Small intestine (tissue), 16 donors: ENCODE measurements at places on chromosomes 4 and X.

GRCh38 chr4:16224264-16225166, 1.8 kb downstream of the TAPT1 start:
- DNase-seq = peak; percentile 7

GRCh38 chr4:186829097-186829496, 105.4 kb upstream of the FAT1 start:
- DNase-seq = no peak

- DNase-seq = peak; percentile 74
Measured at GRCh38 chrX:52574416-52575275, 57.8 kb upstream of the XAGE1B start.

DNA sequence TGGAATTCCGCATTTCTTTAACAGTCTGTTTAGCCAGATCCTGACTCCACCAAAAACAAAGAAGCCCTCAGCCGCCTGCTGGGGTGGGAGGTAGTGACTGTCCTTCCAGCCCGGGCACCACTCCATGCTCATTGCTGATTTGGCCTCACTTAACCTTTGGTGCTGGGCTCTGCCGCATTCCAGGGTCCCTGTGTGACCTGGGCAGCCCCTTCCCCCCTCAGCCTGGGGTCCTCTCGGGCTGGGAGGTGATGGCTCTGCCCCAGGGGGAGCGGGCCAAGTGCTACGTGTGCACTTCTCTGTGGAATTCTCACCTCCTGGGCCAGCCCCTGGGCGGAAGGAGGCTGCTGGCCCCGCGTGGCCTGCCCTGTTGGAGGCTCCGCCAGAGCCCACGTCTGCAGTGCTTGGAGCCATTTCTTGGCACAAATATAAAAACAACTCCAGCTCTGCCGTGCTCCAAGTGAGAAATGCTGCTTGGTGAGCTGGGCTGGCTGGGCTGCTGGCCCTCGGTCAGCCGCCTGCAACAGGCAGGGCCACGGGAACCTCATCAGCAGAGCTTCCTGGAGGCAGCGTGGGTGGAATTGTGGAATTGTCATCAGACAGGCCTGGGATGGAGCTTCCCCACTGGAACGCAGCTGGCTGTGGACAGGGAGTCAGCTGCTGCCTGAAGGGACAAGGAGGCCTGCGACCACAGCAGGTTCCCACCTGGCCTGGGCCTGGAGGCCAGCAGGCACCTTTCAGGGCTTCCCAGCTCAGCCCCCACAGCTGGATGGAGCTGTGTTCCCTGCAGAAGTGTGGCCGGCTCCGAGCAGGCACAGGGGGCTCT, 66.0 kb downstream of the TRMT44 start:
- no peak for DNase-seq

- peak; percentile 6 for DNase-seq
Measured at GRCh38 chr4:89404530-89404929, 96.9 kb upstream of the GPRIN3 start.

DNA sequence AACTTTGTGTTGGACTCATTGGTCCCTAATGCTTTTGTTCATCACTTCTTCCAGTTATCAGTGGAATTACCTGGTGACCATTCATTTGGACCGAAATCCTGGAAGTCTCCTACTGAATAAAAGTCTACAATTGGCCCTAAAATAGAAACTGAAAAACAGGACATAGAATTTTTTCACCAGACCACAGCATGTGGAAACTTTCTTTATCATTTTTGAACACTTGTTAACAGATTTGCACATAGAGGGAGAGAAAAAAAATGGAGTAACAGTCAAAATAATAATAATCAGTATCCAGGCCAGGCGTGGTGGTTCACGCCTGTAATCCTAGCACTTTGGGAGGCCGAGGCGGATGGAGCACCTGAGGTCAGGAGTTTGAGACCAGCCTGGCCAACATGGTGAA, 7.1 kb downstream of the EPGN start:
- DNase-seq = no peak

DNA sequence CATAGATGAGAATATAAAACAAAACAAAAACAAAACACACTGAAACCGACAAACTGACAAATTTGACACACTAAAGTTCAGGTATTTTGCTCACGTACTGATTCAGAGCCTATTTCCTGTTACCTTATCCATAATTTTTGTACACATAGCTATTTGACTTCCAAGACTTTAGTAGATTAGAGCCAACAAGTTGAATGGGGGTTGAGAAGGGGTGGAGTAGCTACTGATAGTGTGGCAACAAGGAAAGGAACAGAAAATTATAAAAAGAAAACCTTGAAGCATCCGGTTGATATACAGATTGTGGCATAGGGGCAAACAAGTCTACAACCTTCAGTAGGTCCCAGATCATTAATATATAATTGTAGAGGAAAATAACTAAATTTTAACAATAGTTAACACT, 92.3 kb upstream of the RASGEF1B start:
- DNase-seq = no peak

- DNase-seq = peak; percentile 90
Measured at GRCh38 chr4:154692304-154692818, 51.4 kb upstream of the LRAT start.

- no peak for DNase-seq
Measured at GRCh38 chrX:8323356-8323755, 141.3 kb upstream of the VCX3B start.

DNA sequence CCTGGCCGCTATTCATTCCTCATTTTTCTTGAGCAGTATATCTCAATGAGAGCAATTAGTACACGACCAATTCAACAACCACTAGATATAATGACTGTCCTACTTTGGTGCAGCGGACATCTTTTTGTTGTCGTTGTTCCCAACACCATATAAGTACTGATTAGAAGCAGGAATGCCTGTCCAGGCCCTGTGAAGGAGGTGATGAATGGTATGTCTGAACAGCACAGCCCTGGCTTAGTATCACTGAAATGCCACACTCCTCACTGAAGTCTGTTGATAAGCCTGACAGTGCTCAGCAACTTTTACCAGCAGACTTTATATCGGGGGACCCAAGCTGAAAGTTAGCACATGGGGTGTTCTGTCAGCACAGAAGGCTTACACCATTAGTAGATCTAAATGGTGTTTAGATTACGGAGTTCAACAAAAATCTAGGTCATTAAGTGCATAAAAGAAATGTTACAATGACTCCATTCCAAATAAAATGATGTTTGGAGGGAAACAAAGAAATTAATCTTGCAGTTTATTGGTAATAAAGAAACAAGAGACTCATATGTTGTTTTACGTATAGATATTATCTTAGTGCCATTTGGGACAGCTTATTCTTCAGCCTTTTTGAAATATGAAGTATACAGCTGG, 228.3 kb upstream of the TTC29 start:
- no peak for DNase-seq

GRCh38 chr4:113293043-113293560, 243.6 kb downstream of the ANK2 start:
- DNase-seq = no peak

DNA sequence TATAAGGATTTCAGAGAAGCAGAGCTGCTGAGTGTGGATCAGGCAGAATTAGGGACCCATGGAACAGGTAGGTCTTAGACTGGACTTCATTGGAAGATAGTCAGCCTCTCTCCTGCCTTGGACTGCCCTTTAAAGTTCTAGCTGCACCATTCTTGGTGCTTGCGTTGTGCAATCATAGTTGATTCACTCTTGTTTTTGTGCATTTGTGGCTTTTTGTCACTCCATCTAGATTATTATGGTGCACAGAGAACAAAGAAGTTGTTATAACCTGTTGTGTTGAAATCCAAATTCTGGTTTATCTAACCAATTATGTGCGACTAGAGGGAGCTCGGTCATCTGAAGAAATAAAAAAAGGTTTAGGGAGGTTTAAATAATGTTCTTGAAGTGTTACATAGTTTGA, 59.3 kb downstream of the JADE1 start:
- DNase-seq = no peak

GRCh38 chr4:153785910-153786721, 2.8 kb downstream of the SFRP2 start:
- DNase-seq = peak; percentile 17
